ENCODE measurements at places on chromosomes 13 and 19.

DNA sequence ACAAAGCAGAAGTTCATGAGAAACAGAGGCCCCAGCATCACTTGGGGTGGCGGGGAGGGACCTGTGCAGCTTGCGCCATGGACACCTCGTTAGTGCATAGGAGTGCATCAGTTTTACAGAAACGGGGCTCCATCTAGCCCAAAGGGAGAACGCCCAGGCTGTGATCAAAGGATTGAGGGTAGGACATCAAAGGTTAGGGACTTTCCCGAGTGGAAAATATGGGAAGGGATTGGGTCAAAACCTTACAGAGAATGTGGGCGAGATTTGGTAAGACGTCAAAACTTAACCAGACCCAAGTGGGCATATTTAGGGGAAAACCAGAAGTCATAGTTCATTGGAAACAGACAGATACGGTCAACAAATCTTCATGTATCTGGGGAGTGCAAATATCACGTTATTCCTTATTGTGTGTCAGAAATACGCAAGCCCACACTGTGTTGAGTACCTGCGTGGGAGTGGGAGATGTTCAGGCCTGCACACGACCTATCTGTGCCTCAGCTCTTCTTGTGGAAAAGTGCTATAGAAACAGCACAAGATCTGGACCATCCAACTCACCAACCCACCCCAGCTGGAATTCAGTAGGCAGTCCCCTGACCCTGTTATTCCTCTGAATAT lies 9.4 kb upstream of the GRAMD1A start:
- no peak for DNase-seq

GRCh38 chr13:90281709-90282108 lies 1065.8 kb upstream of the MIR17HG start:
- DNase-seq = no peak

GRCh38 chr19:1449467-1450442 lies at the start of gene APC2:
TSS of gene APC2 (plus strand) at chr19:1450121. CDS start at chr19:1453002, 2,881 bp downstream.
- no peak for DNase-seq

DNA sequence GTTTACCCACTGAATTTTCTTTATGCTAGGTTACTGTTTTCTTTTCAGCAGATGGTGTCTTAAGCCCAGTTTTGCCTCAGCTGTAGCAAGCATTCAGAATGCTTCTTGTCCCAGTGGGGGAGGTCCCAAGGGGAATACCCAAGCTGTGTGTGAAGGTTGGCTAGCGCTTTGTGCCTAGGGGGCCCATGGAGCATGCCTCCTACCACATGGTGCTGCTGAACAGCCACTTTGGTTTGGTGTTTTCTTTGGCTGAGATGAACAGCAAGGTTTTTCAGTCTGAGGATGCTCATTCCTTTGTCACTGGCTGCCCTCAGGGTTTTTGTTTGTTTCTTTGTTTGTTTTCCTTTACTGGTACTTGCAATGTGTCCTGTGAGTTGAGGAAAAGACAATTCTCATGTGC lies 99.0 kb downstream of the PCDH20 start:
- no peak for DNase-seq

DNA sequence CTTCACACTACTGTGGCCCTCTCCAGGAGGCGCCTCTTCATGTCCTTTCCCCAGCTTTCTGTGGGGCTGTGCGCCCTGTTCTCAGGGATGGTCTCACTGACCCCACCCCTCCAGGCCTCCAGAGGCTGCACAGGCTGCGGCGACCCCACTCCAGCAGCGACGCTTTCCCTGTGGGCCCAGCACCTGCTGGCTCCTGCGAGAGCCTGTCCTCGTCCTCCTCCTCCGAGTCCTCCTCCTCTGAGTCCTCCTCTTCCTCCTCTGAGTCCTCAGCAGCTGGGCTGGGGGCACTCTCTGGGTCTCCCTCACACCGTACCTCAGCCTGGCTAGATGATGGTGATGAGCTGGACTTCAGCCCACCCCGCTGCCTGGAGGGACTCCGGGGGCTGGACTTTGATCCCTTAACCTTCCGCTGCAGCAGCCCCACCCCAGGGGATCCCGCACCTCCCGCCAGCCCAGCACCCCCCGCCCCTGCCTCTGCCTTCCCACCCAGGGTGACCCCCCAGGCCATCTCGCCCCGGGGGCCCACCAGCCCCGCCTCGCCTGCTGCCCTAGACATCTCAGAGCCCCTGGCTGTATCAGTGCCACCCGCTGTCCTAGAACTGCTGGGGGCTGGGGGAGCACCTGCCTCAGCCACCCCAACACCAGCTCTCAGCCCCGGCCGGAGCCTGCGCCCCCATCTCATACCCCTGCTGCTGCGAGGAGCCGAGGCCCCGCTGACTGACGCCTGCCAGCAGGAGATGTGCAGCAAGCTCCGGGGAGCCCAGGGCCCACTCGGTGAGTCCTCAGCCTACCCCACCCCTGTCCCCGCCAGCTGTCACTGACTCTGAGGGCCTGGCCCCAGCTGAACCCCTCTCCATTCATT lies 11.2 kb downstream of the ARHGAP33 start:
- no peak for DNase-seq

- no peak for DNase-seq
Observed at GRCh38 chr19:48598996-48599700, 7.4 kb upstream of the SPACA4 start.

DNA sequence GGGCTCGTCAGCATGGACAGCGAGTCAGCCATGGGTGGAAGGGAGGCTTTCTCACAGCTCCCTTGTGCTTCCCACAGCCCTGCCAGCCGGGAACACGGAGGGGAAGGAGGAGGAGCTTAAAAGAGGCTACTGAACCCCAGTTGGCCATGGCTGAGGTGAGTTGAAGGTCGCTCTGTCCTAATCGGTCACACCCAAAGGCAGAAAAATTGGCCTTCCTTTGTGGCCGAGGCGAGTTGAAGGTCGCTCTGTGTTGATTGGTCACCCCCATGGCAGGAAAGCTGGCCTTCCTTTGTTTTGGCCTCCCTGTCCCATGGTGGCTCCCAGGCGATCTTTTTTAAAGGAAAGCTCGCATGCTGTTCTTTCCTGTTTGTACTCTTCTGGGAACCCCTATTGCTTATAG lies 5.1 kb downstream of the ZNF473 start:
- DNase-seq = no peak

DNA sequence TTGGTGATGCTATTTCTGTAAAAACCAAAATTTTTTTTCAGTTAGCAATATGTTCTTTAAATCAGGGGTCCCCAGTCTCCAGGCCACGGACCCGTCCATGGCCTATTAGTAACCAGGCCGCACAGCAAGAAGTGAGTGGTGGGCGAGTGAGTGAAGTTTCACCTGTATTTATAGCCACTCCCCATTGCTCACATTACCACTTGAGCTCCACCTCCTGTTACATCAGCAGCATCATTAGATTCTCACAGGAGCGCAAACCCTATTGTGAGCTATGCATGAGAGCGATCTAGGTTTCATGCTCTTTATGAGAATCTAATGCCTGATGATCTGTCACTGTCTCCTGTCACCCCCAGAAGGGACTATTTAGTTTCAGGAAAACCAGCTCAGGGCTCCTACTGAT lies 58.9 kb upstream of the SLC7A1 start:
- DNase-seq = no peak

DNA sequence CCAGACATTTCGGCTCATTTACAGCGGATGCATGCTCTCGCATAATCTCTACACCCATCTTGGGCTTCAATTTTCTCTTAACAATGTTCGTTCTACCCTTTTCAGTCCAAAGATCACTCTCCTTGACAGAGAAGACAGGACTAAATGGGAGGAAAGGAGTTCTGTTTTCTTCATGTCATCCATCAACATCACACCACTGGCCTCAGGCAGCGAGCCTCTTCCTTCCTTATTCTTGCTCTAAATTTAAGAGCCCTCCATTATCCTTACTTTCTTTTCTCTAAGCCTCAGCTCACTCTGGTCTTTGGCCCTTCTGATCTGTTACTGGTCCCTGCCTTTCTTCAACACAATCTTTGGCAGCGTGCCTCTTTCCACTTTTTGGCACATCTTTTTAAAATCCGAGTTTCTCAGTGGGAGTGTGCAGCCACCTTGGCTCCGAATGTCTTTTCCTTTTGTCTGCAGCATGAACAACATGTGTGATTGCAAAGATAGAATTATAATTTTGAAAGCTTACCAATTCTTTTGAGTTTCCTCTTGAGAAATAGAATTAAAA lies 98.7 kb downstream of the FAM216B start:
- DNase-seq = no peak

DNA sequence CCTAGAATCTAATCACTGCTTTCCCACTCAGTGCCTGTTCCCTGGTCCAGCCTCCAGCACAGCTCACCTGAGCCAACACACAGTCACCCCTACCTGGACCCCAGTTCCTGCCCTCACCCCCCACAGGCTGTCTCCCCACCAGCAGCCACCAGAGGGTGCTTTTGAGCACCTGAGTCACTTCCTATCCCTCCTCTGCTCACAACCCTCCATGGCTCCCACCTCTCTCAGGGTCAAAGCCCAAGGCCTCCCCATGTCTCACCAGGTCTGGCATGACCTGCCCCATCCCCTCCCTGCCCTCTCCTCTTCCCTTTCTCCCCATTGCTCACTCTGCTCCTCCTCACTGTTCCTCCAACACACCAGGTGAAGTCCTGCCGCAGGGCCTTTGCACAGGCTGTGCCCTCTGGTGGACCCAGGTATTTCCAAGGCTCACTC lies 7.1 kb upstream of the DPP9 start:
- DNase-seq = peak; percentile 27

DNA sequence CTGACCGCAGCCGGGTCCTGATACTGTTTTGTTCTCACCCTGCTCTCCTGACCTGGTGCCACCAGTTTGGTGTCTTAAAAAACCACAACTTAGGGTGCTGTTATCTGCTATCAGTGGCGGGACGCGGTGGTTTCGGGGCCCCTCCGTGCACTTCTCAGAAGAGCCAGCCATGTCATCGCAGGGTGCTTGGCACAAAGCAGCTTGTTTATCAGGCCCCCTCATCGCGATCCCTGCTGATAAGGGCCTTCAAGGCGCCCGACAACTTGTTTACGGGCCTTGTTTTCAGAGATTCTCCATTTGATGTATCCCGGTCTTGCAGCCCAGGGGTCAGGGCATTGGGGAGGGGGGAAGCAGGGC lies 58.1 kb upstream of the KLF2 start:
- peak; percentile 44 for DNase-seq

- DNase-seq = no peak
Observed at GRCh38 chr19:16013851-16014840, 62.1 kb upstream of the TPM4 start.

GRCh38 chr19:12801466-12802266 lies at the start of the genes PRDX2 and THSD8:
TSS of gene PRDX2 (minus strand) at chr19:12801800. CDS start at chr19:12801261, 539 bp downstream.
TSS of gene THSD8 (plus strand) at chr19:12802069. CDS start at chr19:12802072, 3 bp downstream.
- DNase-seq = no peak

GRCh38 chr13:36915896-36916640 lies 4.0 kb downstream of the SMAD9 start:
- DNase-seq = no peak

DNA sequence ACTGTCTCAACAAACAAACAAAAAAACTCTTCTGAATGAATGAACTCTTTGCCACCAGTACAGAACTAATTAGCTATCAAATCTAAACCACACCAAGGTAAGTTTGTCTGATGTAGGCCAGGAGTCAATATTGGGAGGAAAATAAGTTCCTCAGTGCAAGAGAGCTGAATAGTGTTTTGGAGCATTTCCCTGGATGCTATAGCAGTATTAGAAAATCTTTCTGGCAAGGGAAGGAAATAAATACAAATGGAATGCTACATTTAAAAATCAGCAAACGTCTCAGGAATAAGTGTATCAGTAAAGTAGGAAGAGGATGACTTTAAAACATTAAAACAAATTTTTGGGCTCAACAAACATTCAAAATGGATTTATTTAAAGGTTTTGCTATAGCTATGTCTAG lies 81.3 kb upstream of the TMTC4 start:
- DNase-seq = no peak

DNA sequence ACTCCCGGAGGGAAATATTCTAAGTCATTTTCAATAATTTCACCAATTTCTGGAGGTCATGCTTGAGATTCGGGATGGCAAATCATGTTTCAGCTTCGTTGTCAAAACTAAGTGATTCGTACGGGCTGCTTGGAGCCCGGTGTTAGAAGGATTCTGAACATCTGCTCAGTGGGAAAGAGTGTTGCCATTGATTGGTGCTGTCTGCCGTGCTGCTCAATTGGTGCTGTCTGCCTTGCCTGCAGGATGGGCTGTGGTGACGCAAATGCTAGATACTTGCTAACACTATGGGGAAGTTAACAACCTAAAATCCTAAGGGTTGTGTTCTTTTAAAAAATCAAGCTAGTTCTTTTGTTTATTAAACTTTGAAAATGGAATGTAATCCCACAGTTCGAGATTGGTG lies 17.3 kb upstream of the CACNG8 start:
- no peak for DNase-seq

DNA sequence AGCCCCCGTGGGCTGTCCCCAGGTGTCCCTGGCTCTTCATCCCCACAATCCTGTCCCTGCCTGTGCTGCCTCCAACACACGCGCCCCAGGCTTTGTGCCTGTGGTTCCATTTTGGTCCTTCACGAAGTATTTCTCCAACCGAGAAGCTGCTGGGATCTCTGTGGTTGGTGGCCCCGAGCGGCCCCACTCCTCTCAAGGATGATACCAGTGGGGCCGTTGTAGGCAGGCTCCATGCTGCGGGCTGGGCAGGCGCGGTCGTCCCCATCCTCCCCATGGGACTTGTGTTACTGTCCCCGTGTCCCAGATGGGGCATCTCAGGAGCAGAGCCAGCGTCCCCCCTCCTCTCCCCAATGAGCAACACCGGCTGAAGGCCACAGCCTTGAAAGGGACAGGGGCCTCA lies 3.7 kb upstream of the ZNF554 start:
- DNase-seq = no peak

GRCh38 chr13:89150362-89150761 lies 1479.2 kb downstream of the SLITRK5 start:
- no peak for DNase-seq

DNA sequence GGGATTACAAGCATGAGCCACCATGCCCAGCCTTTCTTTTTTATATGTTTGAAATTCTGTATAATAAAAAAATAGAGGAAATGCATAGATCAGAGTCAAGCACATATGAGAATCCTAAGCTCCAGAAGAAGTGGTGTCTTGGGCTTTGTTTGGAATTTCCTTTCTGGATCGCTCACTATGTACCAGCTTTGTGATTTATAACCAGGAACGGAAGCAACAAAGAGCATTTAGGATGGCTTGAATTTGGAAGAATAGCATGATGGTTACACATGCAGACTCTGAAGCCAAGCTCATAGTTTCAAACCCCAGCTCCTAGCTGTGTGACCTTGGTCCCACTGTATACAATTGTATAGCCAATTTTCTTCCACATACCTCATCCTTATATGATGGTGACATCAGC lies 28.0 kb upstream of the SLC15A1 start:
- no peak for DNase-seq

- no peak for DNase-seq
Observed at GRCh38 chr13:64758521-64759244, 2471.5 kb downstream of the PCDH9 start.

GRCh38 chr13:97258801-97259200 lies 36.7 kb downstream of the MBNL2 start:
- DNase-seq = no peak

DNA sequence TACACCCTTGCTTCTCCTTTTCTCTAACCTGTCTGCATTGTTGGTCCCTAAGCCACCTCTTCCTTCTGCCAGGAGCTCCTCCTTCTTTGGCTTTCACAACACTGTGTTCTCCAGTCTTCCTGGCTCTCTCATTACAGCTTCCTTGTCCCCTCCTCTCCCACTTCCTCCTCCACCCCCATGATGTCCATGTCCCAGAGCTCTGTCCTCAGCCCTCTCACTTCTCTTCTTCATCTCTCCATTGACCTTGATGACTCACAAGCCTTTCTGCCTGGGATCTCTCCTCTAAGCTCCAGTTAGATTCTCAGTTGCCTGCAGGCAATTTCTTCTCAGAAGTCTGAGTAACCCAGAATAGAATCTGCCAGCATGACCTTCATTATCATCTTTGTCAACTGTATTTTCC lies 100.3 kb upstream of the WASF3 start:
- no peak for DNase-seq

GRCh38 chr13:66888698-66889097 lies 341.4 kb downstream of the PCDH9 start:
- no peak for DNase-seq

Measured in stimulated activated CD8-positive, alpha-beta memory T cell treated with anti-CD3 and anti-CD28 coated beads, Interleukin-15, amount 100 ng/mL, for 1 hour (primary cell).